ENCODE measurements at places on chromosomes 7 and 10.

- DNase-seq = no peak
These were observed 7.3 kb downstream of the ZMIZ2 start for GRCh38 chr7:44755698-44756627.

DNA sequence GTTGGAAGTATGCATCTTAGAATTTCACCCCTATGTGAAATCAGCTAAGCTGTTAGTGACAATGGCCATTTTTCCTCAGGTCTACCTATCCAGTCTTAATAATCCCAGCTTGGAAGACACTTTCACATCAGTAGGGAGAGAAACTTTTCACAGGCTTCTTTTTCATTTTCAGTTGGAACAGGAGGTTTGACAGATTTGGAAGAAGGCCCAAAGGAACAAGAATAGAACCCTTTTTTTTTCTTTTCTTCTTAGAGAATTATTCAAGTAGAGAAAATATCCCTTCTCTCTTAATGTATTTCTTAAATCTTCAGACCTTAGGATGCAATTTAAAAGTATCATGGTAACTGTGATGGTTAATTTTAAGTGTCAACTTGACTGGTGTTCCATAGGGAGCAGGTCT lies 410.5 kb upstream of the C7orf33 start:
- no peak for DNase-seq

DNA sequence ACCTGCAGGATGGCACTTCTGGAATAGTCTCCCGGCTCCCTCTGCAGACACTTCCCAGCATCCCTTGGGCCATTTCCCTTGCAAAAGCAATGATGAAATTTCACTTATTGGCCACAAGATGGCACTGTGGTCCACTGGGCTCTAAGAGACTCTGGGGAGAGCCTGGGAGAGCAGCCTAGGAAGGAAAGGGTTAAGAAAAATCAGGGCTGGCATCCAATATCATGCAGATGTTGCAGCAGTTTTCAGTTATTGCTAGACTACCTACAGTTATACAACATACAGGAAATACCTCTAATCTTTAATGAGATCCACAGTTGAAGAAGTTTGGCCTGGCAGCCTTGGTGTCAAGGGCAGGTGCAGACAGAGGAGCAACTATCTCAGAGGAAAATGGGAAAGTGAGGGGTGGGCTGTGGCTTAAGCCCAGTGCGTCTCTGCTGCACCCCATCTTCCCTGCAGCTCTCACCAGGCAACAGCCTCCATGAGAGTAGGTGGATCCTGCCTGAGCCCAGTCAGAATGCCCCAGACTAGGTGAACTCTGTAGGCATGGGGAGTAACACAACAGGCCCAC lies 100.2 kb upstream of the PRSS58 start:
- peak; percentile 16 for DNase-seq

- DNase-seq = no peak
These were observed 133.6 kb downstream of the ATXN7L1 start for GRCh38 chr7:105742787-105743186.

GRCh38 chr7:6159524-6160031 lies 112.8 kb downstream of the CYTH3 start:
- DNase-seq = no peak

- no peak for DNase-seq
These were observed 132.4 kb downstream of the KIAA1217 start for GRCh38 chr10:24341371-24341770.

DNA sequence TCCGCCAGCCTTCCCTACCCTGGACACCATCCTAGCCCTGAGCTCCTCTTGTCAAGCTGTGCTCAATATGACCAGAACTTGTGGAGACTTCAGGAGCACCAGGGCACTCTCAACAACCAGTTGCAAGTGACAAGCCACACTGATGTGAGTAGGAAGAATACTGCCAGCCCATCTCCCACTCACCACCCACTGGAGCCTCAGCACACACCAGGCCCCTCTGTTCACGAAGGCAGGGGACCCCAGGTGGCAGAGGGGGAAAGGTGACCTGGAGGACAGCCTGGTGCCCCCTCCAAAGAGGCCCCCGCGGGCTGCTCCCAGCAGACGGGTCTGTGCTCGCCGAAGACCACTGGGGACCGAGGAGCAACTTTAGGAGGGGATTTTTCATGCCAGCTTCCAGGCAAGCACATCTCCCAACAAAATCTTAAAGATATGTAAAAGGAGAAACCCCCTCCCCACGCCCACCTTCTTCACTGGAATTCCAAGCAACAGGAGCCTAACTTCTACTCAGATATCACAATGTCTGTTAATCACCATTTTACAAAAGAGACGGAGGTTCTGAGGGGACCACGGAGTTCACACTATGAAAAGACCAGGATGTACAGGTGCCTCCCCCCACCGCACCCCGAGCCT lies 1.0 kb downstream of the MMD2 start:
- no peak for DNase-seq

GRCh38 chr10:13617116-13617515 lies 30.4 kb downstream of the PRPF18 start:
- no peak for DNase-seq

GRCh38 chr10:122650331-122650730 lies 49.3 kb downstream of the C10orf120 start:
- no peak for DNase-seq

DNA sequence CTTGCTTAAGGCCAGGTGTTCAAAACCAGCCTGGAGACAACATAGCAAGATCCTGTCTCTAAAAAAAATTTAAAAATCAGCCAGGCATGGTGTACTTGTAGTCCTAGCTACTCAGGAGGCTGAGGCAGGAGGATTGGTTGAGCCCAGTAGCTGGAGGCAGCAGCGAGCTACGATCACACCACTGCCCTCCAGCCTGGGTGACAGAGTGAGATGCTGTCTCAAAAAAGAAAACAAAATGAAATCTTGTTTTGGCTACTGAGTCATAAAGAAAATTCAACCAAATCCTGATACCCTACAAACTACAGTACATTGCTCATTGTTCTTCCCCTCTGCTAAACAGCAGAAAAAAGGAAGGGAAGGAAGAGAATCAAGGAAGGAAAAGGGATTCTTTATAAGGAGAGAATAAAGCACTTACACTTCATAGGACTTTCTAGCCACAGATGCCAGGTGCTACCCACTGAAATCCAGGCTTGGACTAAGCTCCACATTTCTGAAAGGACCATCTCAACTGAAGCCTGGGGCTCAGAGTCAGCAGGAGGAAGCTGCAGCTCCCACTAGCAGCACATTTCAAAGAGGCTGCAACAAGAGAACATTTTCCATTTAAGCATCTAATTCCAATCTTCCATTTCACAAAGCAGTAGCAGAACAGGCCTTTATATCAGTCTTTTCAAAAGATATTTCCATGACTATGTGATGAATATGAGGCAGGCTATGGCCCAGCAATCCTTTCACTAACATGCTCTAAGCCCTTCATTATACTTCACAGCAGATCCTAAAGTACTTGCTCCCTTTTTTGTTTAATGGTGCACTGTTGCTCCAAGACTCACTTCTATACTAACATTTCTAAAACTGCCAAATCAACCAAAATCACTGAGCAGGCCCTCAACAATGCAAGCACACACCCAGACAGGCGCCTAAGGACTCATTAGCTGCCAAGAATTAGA lies 13.5 kb downstream of the TNPO3 start:
- DNase-seq = no peak

- DNase-seq = no peak
These were observed 695 bp downstream of the FAM237B start for GRCh38 chr7:90320418-90320800.

DNA sequence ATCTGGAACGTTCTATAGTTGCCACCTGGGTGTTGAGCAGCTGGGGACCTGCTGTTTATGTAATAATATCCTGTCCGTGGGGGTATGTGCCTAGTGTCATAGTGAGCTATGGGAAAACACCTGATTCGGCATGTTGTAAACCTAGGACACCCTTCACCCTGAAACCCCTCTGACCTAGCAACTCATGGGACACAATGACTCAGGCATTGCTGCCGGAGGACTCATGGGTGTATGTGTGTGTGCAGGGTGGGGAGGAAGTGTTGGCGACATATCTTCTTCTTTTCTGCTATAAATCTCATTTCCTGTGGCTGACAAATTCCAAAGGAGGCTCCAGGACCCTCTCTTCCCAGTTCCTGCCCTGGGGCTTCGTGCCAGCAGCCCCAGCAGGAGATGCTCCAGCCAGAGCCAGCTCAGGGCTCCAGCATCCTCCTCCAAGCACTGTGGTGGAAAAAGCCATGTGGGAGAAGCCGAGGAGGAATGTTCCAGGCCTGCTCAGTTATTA lies 77.0 kb upstream of the PODXL start:
- DNase-seq = no peak
